Activated CD4-positive, alpha-beta T cell treated with anti-CD3 and anti-CD28 coated beads for 48 hours (primary cell): ENCODE measurements at places on chromosomes 1 and 21.

GRCh38 chr1:169106921-169107602, 572 bp downstream of the ATP1B1 start:
- DNase-seq: peak; percentile 31

DNA sequence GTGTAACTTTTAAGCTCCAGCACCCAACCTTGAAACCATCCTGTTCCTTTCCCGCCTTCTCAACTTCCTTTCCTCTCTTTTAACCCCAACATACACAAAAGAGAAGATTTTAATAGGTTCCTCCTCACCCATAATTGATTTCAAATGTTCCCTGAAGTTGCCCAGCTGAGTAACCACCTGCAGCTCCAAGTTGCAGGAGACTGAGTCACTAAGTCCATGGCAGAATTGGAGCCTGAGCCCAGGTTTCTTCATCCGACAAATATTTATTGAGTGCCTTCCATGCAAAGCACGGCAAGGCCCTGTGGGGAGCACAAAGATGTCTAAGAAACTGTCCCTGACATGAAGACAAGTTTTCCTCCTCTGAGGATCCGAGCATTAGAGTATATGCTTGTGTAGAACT, 97.7 kb downstream of the PAPPA2 start:
- DNase-seq: no peak

DNA sequence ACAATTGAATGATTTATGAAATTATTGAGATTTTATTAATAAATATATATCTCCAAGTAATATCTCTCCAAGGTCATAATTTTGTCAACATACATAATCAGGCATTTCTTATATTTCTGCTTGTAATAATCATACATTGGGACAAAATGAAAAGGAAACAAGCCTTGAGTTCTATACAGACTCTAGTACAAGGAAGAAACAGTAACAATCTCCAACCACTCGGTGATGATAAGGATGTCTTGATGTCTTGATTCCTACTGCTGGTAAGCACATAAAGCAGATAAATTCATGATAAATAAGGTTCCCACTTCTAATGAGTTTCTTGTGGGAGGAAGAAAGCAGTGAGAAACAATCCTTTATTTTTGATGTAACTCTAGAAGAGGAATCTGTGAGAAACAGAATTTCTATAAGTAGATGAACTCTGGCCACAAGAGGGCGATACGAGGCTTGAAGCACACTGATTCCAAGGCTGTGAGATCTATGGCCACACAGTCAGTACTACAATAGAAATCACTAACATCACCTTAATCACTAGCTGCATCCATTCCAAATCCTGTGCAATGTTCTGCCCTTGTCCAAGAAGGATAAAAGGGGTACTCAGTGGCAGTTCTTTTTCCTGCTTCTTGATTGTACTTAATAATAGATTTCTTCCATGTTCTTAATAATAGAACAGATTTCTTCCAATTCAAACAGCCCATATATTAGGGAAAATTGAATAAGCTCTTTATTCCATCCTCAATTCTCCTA, 41.4 kb upstream of the LRRC8B start:
- DNase-seq: peak; percentile 89

DNA sequence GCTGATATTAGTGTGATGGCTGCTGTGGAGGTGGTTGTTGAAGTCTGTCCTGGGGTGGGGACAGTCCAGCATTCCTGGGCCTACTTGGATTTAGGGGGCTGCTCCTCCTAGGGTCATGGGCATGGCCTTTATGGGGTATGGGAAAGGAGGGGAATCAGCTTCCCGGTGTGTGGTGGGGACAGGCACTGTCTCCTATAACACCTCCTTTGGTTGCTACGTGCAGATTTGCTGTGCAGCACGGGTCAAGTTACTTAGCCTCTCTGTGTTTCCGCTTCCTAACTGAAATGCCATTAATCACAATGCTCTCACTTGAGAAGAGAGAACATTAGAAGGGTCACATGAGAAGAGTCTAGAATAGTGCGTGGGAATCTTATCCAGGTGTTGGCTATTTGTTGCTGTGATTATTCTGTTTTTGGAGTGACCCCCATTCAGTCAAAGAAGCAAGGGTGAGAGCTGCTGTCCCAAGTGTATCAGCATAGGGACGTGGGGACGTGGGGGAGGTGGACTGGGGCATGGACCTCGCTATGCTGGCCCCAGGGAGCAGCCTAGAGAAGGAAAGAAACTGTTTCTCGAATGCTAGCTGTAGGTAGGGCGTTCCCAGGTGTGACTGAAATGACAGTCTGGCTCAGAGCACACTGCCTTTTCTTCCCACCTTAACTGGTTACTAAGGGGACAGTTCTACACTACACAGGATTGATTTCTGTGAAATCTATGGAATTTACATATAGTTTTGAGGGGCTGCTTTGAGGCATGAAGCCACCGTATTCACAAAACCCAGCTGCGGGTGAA, 19.9 kb downstream of the SOX13 start:
- no peak for DNase-seq

DNA sequence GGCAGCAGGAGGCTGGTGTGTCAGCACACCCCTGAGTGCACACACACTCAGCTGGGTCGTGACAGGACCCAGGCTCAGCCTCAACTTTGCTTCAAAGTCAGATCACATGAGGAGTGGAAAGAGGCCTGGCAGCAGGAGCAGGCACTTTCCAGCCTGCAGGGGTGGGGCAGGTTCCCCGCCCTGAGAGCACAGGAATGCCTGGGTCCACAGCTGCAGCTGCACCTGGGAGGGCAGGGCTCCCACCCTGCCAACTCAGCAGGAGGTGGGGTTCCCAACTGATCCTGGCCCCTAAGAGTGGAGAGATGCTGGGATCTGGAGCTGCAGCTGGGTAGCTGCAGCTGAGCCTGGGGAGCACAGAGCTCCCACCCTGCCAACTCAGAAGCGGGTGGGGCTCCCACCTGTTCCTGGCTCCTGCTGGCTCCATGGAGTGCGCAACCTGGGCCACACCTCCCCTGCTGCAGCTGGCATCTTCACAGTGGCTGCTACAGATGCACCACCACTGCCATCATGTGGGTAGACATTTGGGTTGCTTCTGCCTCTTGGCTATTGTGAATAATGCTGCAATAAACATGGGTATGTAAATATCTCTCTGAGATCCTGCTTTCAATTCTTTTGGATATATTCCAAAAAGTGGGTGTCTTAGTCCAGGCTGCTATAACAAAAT, 415.4 kb downstream of the TTLL7 start:
- DNase-seq: peak; percentile 29

GRCh38 chr1:198340139-198340538, 183.3 kb downstream of the NEK7 start:
- DNase-seq: no peak

GRCh38 chr1:220843481-220844011, 35.7 kb upstream of the HLX start:
- no peak for DNase-seq

DNA sequence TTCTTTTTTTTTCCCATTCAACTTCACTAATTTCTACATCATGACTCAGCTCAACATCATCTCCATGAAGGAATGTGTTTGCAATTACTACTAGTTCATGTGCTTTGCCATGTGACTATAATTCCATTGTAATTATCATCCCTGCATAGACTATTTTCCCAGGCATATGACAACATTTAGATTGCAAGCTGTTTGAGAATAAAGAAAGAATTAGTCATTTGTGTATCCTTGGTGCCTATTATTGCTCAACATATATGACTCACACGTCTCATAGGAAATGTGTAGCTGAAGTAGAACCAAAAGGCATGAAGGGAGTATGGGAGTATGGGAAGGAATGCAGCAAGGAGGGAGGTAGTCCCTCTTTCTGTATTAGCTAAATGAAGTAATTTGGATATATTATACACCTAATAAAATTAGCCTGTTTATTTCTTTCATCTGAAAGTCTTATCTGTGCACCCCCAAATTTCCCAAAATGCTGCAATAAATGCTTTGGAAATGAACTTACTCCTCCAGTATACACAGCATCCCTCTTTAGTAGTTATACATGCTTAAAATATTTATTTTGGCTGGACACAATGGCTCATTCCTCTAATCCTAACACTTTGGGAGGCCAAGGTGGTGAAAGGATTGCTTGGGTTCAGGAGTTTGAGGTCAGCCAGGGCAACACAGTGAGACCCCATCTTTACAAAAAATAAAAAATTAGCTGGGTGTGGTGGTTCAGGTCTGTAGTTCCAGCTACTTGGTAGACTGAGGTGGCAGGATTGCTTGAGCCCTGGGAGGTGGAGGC, 316.9 kb upstream of the ADGRL4 start:
- DNase-seq: no peak

- DNase-seq: no peak
Measured at GRCh38 chr1:98733782-98734112, 72.2 kb downstream of the SNX7 start.

DNA sequence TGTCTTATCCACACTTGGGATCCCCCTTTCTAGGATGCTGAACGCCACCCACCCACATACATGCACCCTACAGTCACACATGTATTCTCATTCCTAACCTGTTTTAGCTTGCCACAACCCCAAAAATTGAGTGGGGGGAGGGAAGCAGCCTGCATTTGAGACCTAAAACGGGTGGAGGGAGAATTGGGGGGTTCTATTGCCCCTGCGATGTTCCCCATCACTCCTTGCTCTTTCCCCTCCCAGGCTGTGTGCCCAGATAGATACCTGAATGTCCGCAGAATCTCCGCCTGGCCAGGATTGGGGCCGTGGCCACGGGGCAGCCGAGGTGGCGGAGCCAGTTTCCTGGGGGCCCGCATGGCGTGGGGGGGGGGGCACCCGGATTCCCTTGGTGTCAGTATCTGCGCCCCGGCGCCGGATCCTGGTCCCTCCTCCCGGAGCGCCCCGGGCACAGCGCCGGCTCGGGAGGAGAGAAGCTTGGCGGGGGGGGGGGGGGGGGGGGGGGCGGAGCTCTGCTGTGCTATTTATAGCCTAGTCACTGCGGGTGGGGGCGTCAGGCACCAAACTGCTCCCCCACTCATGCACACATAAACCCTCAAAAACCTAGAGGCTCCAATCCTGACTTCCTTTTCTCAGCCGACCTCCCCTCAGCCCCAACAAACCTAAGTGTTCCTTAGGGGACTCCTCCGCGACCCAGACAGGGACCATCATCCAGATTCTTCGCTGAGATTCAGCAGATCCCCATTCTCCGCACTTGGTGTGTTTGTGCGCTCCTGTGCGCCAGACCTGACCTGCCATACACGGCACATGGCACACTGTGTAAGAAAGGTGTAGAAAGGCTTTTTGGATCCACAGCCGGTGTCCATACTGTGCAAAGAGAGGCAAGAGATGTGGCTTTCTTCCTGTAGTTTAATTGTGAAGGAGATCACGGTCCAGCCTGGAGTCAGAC, 1.9 kb downstream of the ANKRD34A start:
- peak; percentile 50 for DNase-seq

DNA sequence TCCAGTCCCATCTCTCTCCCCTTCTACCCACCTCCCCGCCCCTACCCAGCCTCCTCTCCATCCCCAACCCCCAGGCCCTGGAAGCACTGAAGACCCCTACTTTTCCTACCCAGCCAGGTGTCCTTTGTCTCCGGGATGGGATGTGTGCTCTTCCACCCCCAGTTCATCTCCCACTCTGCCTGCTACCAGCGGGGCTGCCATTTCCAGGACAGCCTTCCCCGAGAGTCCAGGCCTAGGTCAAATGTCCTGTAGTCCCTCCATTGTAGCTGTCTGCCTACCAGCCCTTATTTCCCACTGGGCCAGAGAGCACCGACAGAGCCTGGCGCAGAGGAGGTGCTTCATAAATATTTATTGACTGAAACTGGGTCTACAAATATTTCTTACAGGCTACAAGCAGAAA, 72.0 kb upstream of the TLR5 start:
- DNase-seq: no peak

- no peak for DNase-seq
Measured at GRCh38 chr1:183589874-183590243, 400 bp downstream of the NCF2 start.

DNA sequence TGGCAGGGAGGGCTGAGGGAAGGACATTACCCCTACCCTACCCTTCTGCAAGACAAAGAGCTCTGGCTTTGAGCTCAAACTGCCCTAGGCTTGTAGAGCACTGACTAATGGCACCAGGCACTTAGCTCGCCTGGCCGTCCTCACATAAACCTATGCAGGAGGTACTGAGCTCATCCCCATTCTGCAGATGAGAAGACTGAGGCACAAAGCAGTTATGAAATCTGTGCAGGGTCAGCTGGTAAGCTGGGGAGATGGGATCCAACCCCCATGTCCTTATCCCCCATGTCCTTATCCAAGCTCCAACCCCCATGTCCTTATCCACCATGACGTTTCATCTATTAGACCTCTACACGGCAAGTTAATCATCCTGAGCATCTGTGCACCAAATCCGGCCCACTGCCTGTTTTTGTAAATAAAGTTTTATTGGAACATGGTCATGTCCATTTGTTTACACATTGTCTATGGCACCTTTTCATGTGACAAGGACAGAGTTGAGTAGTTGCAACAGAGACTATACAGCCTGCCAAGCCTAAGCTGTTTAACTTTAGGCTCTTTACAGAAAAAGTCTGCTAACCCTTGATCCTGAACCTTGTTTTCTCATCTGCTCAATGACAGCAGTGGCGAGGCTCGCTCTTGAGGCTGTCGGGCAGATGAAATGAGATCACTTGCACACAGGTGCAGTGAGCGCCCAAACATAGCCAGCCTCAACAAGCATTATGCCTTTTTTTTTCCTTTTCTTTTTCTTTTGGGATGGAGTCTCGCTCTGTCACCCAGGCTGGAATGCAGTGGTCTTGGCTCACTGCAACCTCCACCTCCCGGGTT, 86.8 kb downstream of the FBXO2 start:
- DNase-seq: no peak

GRCh38 chr1:198901266-198901665, 262.4 kb downstream of the PTPRC start:
- no peak for DNase-seq

GRCh38 chr1:61119085-61119484, 36.7 kb downstream of the NFIA start:
- DNase-seq: no peak

GRCh38 chr21:45152265-45152746, 77.9 kb downstream of the ADARB1 start:
- peak; percentile 79 for DNase-seq

DNA sequence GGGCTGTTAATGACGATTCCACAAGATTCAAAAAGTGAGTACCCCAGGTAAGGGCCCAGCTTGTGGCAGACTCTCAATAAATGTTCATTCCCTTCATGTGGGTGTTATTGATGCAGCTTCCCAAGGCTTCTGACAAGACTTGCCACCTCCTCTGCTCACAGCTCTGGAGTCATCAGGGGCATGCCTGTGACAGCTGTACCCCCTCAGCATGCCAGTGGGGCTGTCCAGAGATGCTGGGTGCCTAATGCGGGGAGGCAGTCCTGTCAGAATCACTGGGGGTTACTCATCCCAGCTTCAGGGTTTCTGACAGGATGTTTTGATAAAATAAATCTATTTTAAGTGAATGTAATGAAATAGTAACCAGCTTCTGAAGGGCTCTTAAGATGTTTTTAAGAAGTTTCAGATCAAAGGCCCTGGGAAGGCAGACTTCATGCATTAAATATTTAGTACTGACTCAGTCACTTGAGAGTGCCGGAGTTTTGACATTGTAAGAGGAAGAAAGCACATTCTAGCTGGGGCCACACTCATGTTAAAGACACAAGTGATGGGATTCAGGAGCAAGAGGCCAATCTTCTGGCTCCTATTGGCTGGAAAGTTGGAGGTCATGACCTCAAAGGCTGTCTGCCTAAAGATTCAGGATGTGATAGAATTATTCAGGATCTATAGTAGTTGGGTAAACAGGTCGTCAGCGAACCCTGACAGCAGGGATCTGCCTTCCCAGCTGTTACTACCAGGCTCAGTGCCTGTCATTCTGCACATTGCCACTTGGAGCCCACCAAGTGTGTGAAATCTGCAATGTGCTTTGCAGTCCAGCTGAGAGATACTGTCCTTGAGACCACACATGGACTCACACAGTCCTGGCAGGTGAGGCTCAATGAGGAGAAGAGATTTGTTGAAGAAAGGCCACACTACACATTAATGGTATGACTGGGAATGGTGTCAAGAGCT, 239.6 kb upstream of the BEND5 start:
- DNase-seq: no peak
